ENCODE measurements at places on chromosomes 3 and 15. TPM values are rescaled to one million over a fixed set of nuclear protein-coding genes. Genes with fewer than 3 reads are reported as not detected.

Gene NME9
- 0.46 TPM for total RNA-seq

DNA sequence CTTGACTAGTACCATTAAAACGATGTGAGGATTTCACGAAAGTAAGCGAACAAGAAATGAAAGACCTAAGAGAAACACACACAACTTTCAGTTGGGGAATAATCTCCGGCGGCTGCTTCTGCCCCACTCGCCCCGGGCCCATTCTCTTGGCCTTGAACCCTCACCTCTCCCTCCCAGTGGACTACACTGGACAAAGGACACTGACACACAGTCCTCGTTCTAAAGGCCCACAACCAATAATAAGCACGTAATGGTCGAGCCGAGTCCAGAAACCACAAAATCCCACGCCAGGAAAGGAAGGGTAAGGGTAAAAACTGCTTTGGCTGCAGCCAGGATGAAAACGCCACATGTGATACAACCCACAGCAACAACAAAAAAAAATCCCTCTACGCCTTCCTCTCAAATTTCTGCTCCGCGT lies 469 bp downstream of the ZNF770 start:
- no peak for DNase-seq
- H3K27me3 ChIP-seq: no peaks in the 10 kb centered on the region
- H3K4me1 ChIP-seq: peaks cover 32% of the 10 kb centered on the region
- H3K36me3 ChIP-seq: peaks cover 40% of the 10 kb centered on the region

Gene TMEM266
- not detected for total RNA-seq

Gene PEAK1
- total RNA-seq: 27.0 TPM

DNA sequence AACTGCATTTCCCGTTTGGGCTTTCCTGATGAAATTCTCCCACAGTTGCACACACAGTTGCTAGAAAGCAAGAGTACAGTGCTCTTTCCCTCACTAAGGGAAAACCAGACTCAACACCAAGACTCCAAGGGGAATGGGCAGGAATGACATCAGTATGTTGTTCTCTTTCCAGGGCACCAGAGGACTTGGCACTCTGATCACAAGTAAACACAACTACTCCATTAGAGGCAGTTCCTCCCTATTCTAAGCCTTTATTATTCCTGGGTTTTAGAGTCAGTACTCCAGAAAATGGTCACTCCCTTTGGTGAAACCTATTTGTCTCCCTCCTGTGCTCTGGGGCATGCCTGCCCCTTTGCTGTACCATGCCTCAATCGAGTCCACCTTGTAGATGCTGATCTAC lies 52.3 kb upstream of the VGLL4 start:
- no peaks in the 10 kb centered on the region for H3K27me3 ChIP-seq
- DNase-seq: no peak
- no peak overlapping the region for H3K27ac ChIP-seq
- no peaks in the 10 kb centered on the region for H3K36me3 ChIP-seq
- no peak overlapping the region for H3K4me3 ChIP-seq
- no peaks in the 10 kb centered on the region for H3K4me1 ChIP-seq

DNA sequence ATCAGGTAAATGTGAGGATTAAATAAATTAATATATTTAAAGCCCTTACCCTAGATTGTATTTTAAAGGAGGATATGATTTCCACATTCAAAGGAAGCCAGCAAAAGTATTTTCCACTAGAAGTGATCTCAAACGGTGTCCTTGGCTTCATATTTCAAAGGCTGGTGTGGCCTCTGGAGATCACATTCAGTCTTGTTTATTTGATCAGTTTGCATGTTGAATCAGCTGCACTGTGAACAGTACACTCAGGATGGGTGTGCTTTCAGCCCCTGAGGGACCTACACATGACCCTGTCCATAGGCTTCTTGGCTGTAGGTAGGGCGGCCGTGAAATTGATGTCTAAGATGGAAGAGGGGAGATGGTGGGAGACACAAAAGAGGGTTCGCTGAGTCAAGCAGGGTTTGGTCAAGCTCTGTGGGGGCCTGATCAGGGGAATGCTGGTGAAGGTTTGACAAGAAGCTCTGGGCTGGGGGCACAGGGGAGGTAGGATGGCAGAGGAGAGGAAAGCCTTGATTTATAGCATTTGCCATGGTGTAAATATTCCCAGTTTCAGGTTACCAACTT lies 21.9 kb downstream of the CYP8B1 start:
- no peak for DNase-seq
- H3K4me1 ChIP-seq: no peaks in the 10 kb centered on the region
- H3K4me3 ChIP-seq: no peak overlapping the region
- H3K36me3 ChIP-seq: no peaks in the 10 kb centered on the region
- peaks cover 11% of the 10 kb centered on the region for H3K27me3 ChIP-seq

Gene CMTM7
- 67.0 TPM for total RNA-seq

DNA sequence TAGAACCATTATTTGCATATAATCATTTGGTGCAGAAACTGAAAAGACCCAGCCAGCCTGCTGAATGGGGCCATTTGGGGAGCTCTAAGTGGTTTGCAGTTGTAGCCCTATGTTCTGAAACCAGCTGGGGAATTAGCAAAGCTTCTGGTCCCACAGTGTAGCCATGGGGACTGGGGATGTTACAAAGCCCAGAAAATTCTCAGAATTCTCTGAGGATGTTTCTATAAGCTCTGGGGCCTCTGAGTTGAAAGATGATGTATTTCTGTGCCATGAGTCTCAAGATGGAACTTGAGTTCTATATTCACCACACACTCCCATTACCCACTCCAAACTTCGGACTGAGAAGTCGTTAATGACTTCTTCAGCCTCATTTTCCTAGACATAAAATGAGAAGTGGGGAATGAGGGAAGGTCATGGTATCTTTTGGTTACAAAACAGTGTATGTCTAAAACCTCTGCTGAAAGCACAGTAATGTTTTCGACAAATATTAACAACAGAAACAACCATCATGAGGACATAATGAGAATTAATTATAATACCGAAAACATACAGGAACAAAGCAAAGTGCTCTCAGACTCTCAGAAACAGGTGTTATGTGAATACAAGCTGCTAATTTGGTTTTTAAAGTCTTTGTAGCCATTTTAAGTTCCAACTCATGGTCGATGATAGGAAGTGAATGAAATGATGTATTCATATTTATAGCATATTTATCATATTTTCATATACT lies 89.4 kb downstream of the RFTN1 start:
- peaks cover 6% of the 10 kb centered on the region for H3K4me1 ChIP-seq
- H3K4me3 ChIP-seq: no peak overlapping the region
- DNase-seq: no peak
- peaks cover 29% of the 10 kb centered on the region for H3K36me3 ChIP-seq
- no peak overlapping the region for H3K27ac ChIP-seq

Gene CCDC12
- 45.4 TPM for total RNA-seq

DNA sequence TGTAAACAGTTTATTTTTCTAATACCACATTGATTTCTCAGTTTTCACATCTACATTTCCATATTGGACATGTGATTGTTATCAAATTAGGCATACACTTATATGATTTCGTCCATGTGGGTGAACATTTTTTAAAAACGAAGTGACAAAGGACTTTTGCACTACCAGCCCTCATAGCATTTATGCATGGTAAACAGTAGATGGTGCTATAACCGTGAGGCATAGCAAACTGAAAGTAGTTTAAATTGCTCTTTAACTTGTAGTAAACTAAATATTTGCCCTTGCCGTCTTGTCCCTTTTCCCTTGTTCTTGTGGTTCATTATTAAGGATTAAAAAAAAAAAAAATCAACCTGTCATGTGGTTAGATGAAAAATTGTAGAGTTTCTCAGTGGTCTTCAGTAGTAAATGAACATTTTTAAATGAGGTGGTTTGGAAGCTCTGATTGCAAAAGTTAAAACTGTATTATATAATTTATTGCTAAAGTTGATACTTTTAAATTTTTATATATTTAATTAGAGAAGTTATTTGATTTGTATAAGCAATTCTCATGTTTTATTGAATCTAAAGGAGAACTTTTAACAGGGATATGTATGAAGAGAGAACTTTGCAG lies 24.0 kb downstream of the STX19 start:
- peak overlapping the region; percentile 44 for H3K4me3 ChIP-seq
- no peaks in the 10 kb centered on the region for H3K27me3 ChIP-seq
- H3K36me3 ChIP-seq: peaks cover 2% of the 10 kb centered on the region

GRCh38 chr15:76258460-76258859 lies 52.8 kb downstream of the ETFA start:
- H3K4me3 ChIP-seq: no peak overlapping the region
- no peaks in the 10 kb centered on the region for H3K27me3 ChIP-seq
- H3K36me3 ChIP-seq: peaks cover 51% of the 10 kb centered on the region
- H3K4me1 ChIP-seq: no peaks in the 10 kb centered on the region
- H3K27ac ChIP-seq: no peak overlapping the region
- no peak for DNase-seq

Gene GOLGA6L9
- 2.1 TPM for total RNA-seq

GRCh38 chr3:184441202-184441900 lies 61.5 kb downstream of the CHRD start:
- H3K27ac ChIP-seq: no peak overlapping the region
- H3K4me3 ChIP-seq: no peak overlapping the region
- peaks cover 7% of the 10 kb centered on the region for H3K27me3 ChIP-seq

DNA sequence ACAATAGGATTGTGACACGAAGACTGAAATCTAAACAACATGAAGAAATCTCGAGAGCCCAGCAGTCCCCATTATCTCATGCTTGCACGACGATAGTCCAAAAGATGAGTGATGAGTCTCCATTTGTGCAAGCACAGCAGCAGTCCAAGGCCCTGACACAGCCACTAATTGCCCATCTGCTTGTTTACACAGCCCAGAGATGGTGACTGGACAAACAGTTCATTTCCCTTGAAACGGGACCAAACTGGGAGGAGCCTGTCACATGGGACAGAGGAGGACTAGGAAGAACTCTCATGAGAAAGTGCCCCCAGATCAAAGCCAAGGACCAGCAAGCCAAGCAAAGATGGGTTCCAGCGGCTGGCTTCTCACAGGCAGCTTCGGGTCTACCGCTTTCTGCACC lies 121.0 kb downstream of the GREM1 start:
- no peaks in the 10 kb centered on the region for H3K4me1 ChIP-seq
- DNase-seq: no peak
- no peak overlapping the region for H3K27ac ChIP-seq
- no peak overlapping the region for H3K4me3 ChIP-seq
- no peaks in the 10 kb centered on the region for H3K36me3 ChIP-seq

Gene SLC22A14
- total RNA-seq: not detected

DNA sequence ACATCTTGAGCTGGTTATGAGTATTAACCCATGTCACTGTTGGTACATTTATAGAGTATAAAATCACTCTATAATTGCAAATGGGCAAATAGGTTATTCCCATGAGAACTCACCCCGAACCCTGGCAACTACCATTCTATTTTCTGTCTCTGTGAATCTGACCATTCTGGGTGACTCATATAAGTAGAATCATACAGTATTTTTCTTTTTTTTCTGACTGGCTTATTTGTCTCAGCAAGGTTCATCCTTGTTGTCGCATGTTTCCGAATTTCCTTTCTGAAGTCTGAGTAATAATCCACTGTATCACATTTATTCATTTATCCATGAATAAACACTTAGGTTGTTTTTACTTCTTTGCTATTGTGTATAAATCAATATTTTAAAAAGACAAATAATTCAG lies 59.9 kb upstream of the CHRM5 start:
- H3K27ac ChIP-seq: no peak overlapping the region
- H3K4me3 ChIP-seq: no peak overlapping the region
- H3K27me3 ChIP-seq: no peaks in the 10 kb centered on the region
- peaks cover 6% of the 10 kb centered on the region for H3K36me3 ChIP-seq
- H3K4me1 ChIP-seq: peaks cover under 1% of the 10 kb centered on the region

GRCh38 chr3:106329521-106329920 lies 460.7 kb upstream of the CBLB start:
- H3K4me1 ChIP-seq: peaks cover 66% of the 10 kb centered on the region
- no peaks in the 10 kb centered on the region for H3K27me3 ChIP-seq
- no peak overlapping the region for H3K4me3 ChIP-seq
- H3K36me3 ChIP-seq: peaks cover 11% of the 10 kb centered on the region

Gene CLDND1
- total RNA-seq: 153 TPM

DNA sequence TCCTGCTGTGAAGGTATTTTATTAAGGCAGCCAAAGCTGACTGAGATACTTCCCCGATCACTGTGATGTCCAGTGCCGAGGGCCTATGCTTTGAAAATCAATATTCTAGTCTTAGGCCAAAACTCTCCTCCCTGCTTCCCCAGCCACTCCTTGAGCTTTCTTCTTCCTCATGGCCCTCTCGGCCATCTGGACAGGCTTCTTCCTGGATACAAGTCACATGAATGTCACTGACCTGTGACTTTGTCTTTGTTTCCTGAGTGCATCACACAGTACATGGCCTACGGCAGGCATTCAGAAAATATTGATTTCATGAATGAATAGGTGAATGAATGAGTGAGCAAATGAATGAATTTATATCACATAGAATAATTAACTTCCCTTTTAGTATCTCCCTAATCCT lies 24.6 kb upstream of the HES1 start:
- no peak for DNase-seq
- H3K27me3 ChIP-seq: peaks cover 5% of the 10 kb centered on the region
- no peak overlapping the region for H3K4me3 ChIP-seq
- H3K4me1 ChIP-seq: peaks cover 6% of the 10 kb centered on the region

Gene ARRDC4
- 0.88 TPM for total RNA-seq

Gene FAM107A
- not detected for total RNA-seq

DNA sequence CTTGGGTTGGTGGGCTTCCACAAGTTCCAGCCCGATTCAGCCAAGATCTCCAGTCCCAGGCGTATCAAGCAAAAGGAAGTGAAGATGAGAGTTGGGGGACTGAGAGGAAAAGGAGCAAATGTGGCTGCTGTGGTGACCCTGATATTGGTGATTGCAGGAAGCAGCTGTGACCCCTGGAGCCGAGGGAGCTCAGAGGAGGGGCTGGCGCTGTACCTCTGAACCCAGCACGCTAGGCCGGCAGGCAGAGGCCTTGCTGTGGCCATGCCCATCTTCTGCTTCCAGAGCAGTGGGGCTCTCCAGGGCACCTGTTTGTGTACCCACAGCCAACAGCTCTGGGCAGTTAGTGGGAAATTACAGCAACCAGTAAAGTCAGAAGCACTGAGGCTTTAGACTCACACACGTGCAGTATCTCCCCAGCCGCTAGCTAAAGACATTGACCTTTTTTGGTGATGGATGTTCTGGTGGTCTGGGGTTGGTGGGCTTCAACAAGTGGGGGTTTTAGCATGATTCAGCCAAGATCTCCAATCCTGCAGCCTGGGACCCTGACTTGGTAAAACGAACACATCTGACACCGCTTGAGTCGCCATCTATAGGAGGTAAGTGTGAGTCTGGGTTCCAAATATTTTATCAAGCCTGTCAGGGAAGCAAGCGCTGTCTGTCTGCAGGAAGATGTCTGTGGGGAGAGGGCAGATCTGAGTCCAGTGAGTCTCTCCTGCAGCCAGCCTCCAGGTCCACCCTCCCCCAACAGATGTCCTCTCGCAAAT lies 33.1 kb downstream of the TM2D3 start:
- DNase-seq: no peak
- peaks cover 25% of the 10 kb centered on the region for H3K4me1 ChIP-seq
- no peak overlapping the region for H3K4me3 ChIP-seq
- no peak overlapping the region for H3K27ac ChIP-seq
- no peaks in the 10 kb centered on the region for H3K27me3 ChIP-seq

Gene P2RY13
- total RNA-seq: not detected

DNA sequence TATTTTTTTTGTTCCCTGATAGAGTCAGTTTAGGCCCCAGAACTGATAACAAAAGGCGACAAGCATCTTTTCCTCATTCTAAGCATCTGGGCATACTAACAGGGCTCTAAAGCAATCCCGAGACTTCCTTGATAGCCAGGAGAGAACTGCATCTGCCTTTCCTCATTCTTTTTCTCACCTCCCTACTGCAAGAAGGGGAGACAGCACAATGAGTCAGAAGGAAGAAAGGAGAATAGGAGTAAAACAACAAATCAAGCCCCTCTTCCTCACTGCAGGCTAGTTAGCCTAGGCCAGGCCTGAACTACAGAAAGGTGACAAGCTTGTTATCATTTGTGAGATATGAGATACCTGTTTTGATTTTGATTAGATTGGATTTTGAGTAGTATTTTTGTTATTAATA lies 97.9 kb downstream of the NAALADL2 start:
- H3K4me3 ChIP-seq: no peak overlapping the region
- DNase-seq: no peak
- no peaks in the 10 kb centered on the region for H3K27me3 ChIP-seq

Data from activated CD4-positive, alpha-beta T cell treated with anti-CD3 and anti-CD28 coated beads for 36 hours (primary cell).